ENCODE measurements at places on chromosomes 16 and 17.

GRCh38 chr17:69560987-69561441 lies 146.5 kb downstream of the MAP2K6 start:
- no peak for DNase-seq

DNA sequence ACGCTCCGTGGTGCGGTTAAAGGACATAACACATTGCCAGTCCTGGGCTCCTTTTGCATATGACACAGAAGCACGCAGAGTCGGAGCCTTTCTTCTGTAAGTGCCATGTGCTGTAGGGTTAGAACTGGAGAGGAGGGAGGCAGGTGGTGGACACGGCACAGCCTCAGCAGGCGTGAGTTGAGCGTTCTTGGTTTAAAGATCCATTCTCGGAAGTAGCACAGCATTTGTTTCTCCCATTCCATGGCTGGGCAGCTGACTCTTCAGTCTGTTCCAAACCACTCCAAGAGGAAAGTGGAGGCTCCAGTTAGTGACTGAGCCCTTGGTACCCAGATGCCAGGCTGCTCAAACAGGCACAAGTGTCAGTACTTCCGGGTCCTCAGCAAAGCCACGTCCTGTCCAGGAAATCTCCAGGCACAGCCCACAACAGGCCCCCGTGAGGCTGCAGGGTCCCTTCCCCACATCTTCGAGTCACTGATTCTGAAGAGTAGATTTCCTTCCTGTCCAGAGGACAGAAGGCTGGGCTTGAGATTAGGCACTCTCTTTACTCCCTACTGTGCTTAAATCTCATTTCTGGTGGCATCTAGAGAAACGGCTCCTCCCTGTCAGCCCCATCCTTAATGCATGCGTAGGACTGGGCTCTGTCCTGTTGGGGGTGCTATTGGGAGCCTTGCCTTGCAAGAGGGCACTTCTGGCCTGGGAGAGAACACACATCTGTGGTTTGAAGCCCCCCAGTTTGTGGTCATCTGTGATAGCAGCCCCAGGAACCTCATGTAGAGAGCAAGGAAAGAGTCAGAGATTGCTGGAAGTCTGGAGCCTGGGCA lies 39.6 kb upstream of the NAT9 start:
- no peak for DNase-seq

DNA sequence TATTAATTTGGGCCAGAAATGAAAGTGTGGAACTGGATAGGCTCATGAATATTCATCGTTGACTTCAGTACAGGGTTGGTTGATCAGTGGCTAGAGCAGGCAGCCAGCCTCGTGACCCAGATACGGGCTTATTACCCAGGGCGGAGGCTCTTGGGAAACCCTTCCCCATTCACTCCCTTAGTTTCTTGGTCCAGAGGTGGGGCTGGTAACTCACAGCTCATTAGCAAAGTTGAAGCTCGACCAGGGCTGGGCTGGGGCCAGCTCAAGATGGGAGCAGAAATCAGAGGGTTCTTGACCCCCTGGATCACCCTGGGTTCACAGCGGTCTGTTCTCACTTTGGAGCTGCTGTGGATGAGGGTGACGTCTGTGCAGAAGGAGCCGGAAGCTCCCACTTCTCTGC lies 44.6 kb upstream of the GSE1 start:
- no peak for DNase-seq

- no peak for DNase-seq
These were observed 40.5 kb upstream of the ATP2A3 start for GRCh38 chr17:4004517-4005295.
